ENCODE measurements at places on chromosomes 12 and 14.

GRCh38 chr12:126114441-126114840 is 1049.2 kb downstream of the AACS start:
- no peak for DNase-seq

DNA sequence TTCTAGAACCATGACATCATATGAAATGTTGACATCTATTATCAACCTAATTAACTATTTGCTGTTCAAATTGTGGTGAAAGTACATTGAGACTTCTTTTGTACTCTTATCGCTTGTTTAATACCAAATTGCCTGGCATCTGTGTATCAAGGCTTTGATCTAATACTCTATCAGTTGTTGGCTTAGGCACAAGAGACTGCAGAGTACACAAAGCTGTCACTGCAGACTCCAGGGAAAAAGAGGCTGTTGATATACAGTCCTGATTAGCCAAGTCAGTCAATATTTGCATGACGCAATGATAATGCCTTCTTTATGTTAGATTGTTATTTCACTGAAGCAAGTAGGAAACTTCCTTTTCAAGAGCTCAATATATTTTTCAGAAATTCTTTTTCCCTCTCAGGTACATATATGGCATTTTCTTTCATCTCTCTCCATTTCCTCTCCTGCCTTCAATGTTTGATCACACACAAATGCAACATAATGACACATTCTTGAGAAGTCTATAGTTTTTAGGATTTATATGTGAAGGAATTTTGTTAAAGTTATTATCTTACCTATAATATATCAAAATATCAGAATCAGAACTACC is 32.3 kb upstream of the PTCSC3 start:
- DNase-seq = no peak

DNA sequence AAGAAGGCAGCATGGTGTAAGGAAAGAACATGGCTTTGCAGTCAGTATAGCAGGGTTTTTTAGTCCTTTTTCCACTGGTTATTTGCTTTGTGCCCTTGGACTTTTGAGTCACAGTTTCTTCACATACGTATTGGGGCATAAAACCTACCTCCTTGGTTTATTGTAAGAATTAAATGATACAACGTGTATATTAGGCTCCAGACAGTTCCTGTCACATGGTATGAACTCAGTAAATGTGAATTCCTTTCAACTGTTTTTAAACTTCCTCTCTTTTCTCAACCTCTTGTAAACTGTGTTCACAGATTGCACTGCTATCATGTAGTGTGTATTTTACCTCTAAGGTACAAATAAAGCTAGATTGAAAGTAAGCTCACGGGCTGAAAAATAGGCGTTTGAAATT is 29.5 kb downstream of the MSRB3 start:
- peak; percentile 4 for DNase-seq

DNA sequence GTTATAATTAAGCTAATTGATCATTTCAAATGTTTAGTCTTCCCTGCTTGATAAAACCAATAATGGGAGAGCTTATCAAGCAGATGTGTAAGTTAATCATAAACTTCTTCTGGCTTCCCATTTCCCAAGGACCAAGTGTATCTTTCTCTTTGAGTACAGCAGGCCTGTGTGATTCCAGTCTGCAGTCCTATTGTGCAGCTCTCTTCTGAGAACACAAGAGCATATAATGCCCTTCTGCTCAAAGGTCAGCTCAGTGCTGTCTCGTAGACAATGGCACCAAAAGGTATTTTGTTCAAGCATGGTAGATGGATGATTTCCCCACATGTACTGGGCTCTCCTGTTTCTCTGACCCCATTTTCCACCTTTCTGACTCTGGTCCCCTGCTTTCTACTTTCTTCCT is 101.8 kb upstream of the DYRK2 start:
- DNase-seq = no peak

DNA sequence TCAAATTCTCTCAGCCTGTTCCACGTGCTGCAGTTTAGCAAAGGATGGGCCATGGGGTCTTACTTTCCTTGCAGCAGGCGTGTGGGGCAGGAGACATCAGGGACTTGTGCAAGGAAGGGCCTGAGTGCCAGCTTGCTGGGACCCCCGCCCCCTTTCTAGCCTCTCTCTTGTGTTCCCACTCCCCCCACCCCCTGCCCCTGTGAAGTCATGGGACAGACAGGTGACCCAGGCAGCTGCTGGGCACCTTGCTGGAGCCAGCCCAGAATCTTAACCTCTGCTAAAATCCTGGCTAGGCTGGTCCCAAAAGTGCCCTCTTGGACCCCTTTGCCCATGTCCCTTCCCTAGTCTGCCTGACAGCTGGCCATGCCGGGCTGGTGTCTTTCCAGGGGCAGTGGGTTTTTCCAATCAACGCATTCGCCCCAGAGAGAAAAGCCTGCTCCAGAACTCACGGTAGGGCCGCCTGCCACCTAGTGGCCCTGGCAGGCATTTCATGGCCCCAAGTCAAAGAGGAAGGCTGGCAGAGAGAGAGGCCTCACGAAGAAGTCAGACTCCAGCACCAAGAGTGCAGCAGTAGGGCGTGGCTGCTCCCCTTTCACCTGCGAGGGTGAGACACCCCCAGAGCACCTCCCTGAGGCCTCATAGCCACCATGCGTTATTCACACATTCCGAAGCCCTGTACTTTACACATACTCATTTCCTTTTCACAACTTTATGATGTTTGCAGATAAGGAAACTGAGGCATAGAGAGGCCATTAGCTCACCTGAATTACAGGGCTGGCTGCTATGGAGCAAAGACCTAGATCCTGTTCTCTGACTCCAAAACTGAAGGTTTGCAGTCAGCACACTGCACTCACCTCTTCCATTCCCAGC is 67.4 kb downstream of the LGMN start:
- peak; percentile 90 for DNase-seq

- peak; percentile 92 for DNase-seq
These were observed 105.4 kb upstream of the MED13L start for GRCh38 chr12:116382686-116383530.
